Stomach (tissue), 19 donors: ENCODE measurements at places on chromosomes 2 and 18.

DNA sequence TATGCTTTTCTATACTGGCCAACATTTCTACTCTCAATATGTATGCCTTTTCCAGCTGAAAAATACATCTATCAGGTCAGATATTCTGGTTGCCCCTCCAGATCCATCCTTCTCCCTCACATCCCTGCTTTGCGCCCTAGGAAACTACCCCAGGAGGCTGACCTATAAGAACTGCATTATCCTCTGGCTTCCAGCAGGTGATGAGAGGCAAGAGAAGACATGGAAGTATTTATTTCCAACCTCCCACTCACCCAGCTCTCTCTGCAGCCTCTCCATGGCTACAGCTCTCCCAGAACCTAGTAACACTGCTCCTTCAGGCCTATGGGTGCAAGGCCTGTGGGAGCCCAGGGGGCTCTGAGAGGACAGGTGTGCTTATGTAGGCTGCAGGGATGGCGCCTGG lies 42.9 kb downstream of the ARID5A start:
- DNase-seq: no peak

DNA sequence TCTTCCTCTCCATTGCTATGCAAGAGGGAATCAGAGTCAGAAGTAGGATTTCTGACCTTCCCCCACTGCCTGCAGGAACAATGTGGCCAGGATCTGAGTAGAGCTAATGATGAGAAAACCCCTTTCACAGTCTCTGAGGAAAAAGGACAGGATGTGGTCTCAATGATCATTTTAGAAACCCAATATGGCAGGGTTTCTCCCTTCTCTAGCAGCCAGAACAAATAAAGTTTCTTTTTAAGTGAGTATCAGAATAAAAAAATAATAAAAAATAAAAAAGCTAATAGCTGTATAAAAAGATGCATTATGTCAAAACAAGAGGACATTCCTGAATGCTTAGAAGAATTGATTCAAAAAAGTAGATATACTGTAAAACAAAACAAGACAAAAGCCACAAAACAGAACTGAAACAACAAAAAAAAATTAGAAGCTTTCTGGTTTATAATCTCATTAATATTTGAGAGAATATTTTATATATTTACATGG lies 1124.9 kb upstream of the ZEB2 start:
- DNase-seq: no peak

DNA sequence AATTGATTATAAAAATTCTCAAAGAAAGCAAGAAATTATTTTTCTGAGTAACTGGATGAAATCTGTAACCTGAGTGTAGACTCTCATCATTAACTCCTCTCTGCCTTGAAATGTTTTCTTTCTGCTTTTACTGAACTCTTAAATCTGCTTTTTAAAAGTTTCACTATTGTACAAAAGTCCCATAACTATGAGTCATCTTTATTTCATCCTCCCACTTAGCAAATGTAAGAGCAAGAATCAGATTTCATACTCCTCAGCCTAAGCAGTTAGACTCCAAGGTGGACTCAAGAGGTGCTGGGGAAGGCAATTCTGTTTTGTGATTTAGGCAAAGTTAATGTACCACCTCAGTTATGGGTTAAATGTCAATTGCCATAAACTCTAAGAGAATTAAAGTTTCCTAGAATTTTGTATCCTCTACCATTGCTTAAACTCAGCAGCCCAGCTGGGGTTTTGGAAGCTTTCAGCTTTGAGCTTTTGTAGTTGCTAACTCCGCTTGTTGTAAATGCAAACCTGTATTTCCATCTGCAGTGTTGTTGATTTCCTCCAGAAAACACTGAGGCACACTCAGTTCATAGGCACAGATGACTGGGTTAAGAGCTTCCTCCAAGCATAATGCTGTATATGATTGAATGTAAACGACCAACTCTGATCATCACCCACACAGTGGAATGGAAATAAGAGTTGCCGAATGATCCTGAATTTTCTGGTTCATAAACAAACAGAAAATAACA lies 268.8 kb downstream of the ARHGAP15 start:
- DNase-seq: no peak

DNA sequence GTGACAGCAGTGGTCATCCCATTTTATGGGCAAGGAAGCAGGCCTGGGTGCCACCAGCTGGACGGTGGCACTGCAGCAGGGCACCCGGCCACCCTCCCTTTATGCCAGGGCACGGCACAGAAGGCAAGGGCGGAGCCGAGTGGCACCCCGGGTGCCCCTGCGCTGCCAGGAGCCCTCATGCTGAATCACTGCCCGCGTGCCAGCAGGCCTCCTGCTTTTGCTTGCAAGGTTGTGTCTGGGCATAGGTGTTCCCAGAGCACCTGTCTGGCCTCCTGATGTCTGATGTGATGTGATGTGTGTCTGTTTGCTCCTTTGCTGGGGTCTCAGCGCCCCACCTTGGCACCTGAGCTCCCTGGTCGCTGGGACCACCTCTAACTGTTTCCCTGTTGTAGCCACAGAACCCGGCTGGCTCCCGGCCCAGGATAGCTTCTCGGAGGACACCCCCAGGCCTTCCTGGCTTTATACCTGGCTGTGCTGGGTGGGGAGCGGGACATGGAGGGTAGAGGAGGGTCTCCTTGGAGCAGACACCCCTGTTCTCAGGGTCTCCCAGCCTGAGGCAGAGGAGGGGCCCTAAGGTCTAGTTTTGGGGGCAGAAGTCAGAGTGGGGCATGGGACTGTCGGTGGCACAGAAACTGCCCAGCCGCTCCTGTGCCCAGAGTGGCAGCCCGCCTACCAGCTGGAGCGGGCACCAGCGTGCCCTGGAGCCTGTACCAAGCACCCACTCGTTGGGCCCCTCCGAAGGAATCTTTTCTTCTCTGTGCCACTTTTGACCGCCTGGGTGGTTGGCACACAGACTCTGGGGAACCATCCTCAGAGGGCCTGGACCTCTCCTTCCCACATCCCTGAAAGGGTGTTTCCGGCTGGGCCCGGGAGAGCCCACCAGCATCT lies 3.6 kb downstream of the GPC1 start:
- DNase-seq: no peak

DNA sequence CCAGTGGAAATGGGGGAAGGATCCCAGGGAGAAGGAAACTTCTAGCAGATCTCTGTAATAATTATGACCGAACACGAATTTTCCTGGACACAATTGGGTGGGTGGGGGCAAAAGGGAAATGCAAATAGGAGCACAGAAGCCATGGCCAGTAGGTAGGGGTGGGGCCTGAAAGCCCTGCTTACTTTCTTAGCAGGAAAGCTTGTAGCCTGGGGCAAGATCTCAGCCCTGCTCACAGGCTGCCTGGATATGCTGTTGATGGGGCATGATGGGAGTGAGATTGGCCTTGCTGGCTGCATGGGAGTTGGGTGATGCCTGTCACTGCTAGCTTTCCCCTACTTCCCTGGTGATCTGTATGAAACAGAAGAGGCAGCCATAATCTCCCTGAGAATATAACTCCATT lies 45.9 kb upstream of the SPOPL start:
- no peak for DNase-seq

DNA sequence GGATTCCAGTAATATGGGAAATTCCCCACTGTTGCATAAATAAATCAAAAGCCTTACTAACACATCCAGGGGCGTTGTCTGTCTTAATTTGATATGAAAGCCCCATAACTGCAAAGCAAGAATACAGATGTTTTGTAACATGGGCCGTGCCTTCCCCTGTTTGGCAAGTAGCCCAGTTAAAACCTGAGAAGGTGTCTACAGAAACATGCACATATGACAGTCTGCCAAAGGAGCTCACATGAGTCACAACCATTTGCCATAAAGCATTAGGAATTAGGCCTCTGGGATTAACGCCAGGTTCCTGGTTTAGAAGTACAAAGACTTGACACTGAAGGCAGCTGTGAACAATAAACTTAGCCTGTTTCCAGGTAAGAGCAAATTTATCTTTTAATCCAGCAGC lies 43.1 kb upstream of the LONRF2 start:
- DNase-seq: peak; percentile 44

GRCh38 chr18:43665105-43665788 lies 388.0 kb upstream of the SYT4 start:
- DNase-seq: peak; percentile 6

DNA sequence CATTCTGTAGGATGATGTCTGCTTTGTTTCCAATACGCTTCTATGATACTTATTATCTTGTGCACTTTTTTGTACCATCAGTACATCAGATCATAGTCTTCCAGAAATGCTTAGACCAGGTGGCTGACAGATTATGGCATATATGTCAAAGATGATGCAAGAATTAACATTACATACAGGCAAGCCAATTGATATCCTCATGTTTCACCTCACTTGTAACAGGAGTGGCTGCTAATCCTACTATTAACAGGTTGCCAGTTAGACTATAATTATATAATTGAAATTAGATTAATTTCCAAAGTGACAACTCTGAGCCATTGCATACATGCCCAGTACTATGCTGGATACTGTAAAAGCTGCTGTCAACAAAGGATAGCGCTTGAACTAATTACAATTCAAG lies 77.2 kb downstream of the TLK1 start:
- no peak for DNase-seq

GRCh38 chr2:190482451-190482850 lies 52.1 kb downstream of the NEMP2 start:
- DNase-seq: peak; percentile 34

- DNase-seq: no peak
Measured at GRCh38 chr2:83191316-83191715, 1267.8 kb downstream of the SUCLG1 start.

DNA sequence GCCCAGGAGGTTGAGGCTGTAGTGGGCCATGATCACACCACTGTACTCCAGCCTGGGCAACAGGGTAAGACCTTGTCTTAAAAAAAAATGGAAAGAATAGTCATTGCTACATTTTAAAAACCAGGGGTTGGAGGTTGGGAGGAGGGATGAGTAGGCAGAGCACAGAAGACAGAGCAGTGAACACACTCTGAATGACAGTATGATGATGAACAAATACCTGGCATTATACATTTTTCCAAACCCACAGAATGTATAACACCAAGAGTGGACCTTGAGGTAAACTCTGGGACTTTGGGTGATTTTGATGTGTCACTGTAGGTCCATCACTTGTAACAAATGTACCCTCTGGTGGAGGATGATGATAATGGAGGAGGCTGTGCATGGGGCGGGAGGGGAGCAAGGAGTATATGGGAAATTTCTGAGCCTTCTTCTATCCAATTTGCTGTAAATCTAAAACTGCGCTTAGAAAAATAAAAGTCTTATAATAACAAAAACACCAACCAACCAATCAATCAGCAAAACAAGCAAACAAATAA lies 111.4 kb upstream of the PGAP1 start:
- DNase-seq: no peak

GRCh38 chr2:57701391-57701791 lies 345.2 kb upstream of the VRK2 start:
- DNase-seq: no peak

GRCh38 chr2:10497797-10498251 lies 49.7 kb upstream of the ODC1 start:
- peak; percentile 83 for DNase-seq

- no peak for DNase-seq
Measured at GRCh38 chr18:75884728-75885127, 457.2 kb upstream of the SMIM21 start.

GRCh38 chr2:20563833-20564232 lies 87.1 kb downstream of the HS1BP3 start:
- DNase-seq: no peak

DNA sequence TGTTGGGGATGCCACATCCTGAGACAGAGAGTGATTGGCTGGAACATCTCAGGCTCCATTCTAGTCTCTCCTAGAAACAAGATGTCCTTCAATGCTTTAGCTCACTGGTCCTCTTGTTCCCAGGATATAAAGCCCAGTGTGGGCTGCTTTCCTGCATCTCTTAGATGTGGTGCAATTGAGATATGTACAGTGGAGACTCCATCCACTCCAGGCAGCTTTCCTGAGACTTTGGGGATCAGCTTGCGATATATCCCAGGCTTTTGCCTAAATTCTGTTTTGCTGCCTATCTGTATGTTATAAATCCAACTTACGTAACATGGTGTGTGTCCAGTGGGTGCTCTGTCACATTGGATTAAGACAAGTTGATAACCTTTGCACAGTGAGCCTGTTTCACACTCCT lies 264.9 kb downstream of the SUCLG1 start:
- no peak for DNase-seq

GRCh38 chr18:31723990-31724711 lies 36.5 kb downstream of the SLC25A52 start:
- DNase-seq: peak; percentile 57

DNA sequence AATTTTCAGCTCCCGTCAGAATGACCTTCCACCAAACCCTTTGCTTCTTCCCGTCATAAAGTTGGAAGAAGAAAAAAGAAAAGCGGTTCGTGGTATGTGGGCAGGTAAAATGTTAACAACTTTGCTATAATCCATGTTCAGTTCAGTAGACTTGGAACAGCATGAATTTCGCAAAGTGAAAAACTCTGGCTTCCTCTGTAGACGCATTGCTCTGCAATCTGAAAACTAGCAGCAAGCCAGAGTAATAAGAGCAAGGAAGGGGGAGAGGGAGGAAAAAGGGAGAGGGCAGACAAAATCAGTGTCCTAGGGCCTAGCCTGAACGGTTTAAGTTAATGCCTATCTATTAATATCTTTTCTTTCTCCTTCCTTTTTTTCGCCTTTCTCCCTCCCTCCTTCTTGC lies 26.7 kb upstream of the CHRNA1 start:
- no peak for DNase-seq

DNA sequence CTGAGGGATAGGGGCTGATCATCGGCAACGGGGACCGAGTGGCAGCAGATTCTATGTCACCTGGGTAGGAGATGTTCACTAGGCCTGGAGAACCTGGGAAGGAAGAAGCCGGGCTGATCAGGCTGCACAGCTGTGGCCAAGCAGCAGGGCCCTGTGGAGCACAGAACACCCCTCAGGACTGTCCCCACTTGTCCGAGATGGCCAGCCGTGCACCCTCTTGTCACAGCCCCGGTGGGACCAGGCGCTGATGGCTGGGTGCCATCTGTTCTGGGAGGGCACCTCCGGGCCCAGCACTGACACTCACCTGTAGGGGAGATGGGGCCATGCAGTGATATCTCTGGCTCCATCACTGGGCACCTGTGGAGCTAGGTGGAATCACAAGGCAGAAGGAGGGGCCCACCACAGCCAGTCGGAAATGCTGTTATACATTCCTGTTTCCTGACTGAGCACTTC lies 217.9 kb upstream of the RAB6C start:
- DNase-seq: peak; percentile 21

GRCh38 chr2:118460425-118460824 lies 372.2 kb downstream of the INSIG2 start:
- no peak for DNase-seq

- no peak for DNase-seq
Measured at GRCh38 chr18:42196651-42197050, 241.6 kb downstream of the PIK3C3 start.

GRCh38 chr2:62660087-62660486 lies 45.4 kb upstream of the EHBP1 start:
- DNase-seq: no peak
